ENCODE measurements at places on chromosomes 12 and 14.
A peak's percentile ranks its signal among the peaks of the same experiment; 100 is the strongest.

DNA sequence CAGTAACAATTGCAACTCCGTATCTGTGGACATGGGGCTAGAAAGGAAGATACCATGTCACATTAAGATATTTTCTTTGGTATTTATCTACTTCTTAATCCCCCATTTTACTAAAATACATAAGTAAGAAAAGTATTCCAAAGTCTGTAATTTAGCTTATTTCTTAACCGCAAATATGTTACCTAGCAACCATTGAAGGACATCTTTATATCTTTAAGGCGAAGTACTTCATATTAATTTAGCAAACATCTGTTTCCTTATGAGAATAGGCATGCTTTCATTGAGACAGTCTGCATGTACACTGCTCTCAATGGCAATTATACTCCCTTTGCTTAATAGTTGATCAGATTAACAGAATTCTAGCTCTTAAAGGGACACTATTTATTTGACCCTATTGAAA, 88.8 kb downstream of the NAV3 start:
- DNase-seq, result no peak

- no peak for DNase-seq
Measured at GRCh38 chr14:95573313-95573712, 38.5 kb downstream of the GLRX5 start.

- no peak for DNase-seq
Measured at GRCh38 chr12:49138999-49139398, 7.8 kb upstream of the TUBA1B start.

DNA sequence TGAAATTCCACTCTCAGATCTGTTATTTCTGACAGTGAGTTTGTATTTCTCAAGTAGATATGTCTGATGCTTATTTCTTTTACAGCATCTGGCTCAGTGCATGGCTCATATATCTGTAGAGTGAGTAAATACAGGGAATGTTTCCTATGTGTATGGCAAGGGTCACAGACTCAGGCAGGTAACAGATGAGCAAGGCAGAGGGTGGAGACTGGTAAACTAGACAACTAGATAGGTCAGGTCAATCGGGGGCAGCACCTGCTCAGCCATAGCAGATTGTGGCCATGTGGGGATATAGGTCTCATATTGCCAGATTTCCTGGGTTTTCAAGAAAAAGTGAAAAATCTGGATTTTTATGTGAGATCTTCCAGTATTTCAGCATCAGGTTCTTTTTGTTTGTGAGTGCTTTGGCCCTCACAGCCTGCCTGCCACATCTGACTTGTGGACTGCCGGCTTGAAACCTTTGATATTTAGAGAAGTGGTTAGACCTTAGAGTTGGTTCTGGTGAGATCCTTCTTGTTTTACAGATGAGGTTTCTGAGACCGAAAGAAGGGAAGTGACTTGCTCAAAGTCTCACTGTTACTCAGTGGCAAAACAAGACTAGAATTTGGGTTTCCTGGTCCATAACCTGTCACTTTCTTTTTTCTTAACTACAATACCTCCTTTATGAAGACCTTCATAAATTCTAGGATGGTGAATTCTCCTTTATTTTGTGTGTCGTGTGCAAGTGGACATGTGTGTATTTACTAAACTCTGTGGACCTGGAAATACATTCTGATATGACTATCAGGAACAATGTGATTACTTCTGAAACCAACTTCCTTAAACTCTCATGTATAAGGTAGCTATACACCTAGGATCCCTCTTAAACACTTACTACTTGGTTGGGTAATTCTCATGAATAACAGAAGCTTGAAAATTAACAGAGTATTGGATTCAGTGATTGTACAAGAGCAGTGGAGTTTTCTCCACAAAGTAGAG, 34.4 kb downstream of the PROX2 start:
- no peak for DNase-seq

DNA sequence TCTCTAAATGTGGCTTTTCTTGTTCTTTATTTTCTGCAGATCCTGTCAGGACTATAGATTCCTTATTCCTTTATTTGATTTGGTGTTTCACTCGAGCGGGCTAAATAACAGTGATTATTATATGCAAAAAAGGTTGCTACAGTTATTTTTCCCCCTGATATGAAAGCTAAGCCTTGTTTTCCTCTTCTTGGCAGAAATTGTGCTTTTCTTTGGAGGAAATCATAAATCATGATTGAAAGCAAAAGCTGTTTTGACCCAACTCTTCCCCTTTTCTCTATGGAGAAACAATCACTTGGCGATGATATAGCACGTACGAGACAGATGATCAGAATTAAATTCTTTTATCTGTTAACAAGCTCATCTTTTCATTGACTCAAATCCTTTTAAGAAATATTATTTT, 31.4 kb downstream of the PPFIBP1 start:
- DNase-seq, result no peak

DNA sequence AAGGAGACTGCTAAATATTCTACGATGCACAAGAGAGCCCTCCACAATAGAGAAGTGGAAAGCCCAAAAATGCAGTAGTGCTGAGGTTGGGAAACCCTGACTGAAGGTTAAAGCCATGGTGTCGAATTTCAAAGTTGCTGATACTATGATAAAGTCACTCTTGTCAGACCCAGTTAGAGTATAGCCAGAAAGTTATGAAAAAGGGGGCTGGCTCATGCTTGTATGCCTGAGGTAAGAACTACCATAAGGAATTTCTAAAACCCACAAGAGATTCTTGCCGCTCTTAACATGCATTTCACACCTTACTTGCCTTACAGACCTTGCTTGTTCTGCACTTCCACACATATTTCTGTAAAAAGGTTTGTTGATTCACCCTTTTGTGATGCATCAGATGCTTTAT, 184.6 kb downstream of the SLC6A15 start:
- DNase-seq, result peak; percentile 21

DNA sequence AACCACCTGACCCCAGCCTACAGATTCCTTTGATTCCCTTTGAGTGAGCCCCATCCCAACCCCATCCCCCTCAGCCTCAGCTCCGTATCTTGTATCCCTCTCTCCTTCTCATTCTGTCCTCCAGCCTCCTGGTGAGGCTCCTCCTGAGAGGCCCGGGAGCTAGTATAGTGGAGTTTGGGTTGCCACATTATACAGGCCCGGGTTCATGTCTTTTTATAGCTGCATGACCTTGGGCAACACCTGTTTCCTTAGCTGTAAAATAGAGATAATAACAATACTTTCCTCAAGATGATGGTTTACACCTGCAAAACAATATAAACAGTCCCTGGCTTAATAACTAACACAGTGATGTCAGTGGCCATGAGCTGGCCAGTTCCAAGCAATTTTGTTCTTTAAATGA, 89.8 kb downstream of the STAB2 start:
- no peak for DNase-seq

GRCh38 chr14:47207617-47208016, 467.8 kb downstream of the MDGA2 start:
- DNase-seq, result peak; percentile 18

DNA sequence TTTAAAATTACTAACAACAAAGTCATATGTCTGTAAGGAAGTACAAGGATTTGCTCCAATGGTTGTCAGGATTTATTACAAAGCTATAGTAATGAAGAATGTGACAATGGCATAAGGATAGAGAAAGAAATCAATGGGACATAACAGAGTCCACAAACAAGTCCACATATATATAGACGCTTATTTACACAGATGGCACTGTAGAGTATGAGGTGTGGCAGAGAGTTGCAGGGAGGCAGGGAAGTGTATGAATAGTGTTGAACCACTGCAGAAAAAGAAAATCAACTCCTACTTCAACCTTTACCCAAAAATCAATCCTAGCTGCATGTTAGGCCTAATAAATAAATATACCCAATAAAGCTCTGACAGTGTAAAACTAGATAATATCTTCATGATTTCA, 21.3 kb downstream of the SOS2 start:
- DNase-seq, result no peak

DNA sequence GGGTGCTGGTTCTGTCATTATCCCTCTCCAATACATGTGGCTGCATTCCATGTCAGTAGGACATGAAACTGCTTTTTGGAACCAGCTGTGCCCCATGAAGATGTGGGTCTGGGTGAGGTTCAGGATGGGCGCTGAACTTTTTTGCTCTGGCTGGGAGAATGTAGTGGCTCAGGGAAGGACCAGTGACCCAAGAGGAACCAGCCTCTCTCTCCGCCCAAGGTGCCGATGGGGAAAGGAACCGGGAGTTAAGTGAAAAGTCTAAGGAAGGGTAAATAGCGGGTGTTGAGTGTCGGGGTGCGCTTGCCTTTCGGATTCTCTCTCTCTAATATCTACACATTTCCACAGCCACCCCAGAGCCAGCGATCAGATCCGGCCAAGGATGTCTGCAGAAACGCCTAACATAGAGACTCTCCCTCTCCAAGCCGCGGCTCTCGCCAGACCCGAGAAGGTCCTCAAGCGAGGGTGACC, 7.8 kb downstream of the ARHGEF25 start:
- no peak for DNase-seq

DNA sequence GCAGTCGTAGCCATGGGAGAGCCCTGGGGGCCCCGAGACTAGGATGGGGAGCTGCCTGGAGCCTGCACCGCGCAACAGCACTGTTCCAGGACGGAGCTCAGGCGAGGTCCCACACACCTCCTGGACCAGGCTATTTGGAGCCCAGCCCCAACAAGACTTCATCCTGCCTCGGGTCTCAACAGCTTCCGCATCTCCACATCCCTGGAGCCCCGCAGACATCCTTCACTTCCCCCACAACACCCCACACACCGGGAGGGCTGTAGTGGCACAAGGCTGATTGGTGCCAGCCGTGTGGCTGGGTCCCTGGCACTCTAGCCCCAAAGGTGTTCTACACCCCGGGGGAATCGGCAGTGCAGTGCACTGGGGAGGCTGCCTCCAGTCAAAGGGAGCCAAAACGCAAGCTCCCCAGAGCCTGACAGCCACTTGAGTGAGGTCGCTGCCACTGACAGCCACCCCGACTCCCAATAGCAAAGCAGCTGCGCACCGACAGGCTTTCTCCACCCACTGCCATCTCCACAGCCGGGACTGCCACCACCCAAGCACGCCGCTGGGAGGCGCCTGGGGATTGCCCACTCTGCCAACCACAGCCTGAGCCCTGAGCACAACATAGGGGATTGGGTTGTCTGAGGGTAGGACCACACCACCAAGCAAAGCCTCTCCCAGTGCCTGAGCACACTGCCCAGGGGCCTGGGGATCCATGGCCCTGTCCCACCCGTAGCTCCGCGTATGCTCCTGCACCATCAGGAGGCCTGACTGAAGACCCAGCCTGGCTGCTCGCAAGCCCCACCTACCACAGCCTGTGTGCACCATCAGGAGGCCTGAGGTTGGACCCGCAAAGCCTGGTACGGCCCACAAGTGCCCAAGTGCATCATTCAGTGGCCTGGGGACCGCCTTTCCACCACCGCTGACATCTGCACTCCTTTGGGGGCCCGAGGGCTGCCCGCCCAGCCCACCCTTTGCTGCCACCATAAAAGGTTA, 13.2 kb upstream of the KLRF1 start:
- DNase-seq, result peak; percentile 9

DNA sequence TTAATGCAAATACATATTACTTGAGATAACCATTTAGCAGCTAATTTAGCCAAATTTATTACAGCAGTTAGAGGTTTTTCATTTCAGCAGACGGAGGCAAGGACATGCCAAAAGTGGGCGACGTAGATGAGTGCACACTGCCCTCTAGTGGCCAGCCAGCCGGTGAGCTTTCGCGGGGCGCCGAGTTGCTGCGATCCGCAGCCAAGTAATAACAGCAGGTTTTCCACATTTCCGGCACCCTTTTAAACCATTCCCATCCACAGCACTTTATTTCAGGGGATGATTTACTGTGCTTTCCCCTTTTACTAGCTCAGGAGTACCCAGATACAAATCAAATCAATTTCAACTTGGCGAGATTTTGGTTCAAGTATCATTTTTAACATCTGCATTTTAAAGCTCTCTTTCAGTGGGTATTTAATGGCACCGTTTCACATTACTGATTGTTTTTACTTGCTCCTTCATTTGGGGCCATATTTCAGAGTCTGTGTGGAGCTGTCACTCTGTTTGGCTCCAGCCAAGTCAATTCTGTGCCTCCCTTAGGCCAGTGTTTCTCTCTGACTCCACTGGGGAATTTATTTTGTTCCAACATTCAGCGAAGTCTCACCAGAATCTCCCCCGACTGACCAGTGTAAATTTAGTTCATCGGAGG, 158.0 kb downstream of the EGLN3 start:
- DNase-seq, result peak; percentile 59

DNA sequence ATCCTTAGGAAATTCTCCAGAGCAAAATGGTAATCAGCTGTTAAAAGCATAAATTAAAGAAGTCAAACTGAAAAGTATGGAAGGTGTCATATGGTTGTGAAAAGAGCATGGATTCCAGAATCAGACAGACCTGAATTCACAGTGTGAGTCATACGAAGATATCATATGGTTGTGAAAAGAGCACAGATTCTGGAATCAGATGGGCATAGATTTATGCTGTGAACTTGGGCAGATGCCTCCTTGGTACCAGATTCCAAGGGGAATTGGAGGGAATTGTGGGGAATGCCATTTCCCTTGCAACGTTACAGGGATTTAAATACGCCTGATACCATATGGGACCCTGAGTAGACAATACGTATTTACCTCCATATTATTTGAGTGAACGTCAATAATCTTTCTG, 183.7 kb downstream of the GALC start:
- DNase-seq, result no peak

DNA sequence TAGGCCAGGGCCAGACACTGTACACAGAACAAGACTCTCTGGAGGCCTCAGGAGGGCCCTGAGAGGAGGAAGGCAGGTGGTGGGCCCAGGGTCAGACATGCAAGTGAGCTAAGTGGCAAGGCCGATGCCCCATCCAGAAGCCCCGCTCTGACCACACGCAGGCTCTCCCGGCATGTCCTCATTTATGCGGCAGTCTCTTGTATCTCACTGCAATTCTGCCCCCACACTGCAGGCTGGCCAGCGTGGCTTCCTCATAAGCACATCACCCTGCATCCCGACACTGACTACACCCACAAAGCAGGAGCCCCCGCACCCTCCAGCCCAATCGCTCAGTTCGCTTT, 17.5 kb downstream of the SSH1 start:
- no peak for DNase-seq

GRCh38 chr14:68762953-68763764, 29.7 kb downstream of the ZFP36L1 start:
- no peak for DNase-seq

DNA sequence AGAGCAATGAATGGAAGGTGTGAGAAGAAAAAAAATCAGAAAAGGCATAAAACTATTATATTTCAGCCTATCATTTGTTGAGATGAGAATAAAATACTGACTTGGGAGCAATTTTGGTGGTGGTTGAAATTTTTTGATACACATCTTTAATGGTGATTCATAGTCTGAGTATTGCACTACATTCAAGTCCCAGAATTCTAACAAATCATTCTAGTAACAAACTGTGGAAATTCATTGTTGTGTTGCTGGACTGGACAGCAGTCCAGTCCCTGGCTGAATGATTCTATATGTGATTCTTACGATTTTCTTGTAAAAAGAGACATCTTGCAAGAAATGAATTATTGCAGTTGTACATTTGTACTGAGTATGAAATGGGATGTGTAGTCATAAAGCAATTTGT, 268.6 kb downstream of the TRHDE start:
- peak; percentile 13 for DNase-seq
